ENCODE measurements at places on chromosomes 7 and 10.
A peak's percentile ranks its signal among the peaks of the same experiment; 100 is the strongest.

GRCh38 chr10:43965033-43965917 is 316.6 kb upstream of the ZNF32 start:
- DNase-seq = no peak

DNA sequence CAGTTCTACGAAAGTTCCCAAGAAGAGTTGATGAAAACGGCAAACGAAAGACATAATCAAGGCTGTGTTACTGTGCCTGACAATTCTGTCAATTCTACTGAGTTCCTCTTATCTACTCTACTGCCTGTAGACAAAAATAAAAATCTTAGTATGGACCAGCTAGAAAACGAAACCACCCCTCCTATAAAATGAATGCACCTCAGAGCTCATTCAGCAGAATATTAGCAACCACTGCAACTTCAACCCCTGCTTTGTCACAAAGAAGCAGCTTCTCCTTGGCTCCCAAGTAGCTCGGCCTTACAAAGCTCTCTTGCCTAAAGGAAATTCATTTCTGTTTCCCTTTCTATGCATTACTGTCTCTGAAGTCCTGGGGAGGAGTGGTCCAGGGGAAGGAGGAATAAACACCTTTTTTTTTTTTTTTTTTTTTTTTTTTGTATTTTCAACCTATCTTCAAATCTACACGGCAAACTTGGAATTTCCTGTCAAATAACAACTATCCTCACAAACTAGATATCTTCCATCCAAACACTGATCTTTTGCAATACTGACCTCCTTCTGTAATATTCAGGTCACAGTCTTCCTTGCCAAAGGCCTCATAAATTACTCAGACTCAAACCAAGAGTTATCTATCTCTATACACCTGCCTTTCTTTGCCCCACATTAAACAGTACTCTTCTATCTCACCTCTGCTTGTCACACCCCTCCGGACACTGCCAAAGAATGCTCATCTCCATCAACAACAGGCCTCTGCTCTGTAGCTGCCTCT is 74.3 kb downstream of the GLI3 start:
- DNase-seq = peak; percentile 33

GRCh38 chr7:128255271-128255670 is 14.2 kb downstream of the LEP start:
- DNase-seq = no peak

DNA sequence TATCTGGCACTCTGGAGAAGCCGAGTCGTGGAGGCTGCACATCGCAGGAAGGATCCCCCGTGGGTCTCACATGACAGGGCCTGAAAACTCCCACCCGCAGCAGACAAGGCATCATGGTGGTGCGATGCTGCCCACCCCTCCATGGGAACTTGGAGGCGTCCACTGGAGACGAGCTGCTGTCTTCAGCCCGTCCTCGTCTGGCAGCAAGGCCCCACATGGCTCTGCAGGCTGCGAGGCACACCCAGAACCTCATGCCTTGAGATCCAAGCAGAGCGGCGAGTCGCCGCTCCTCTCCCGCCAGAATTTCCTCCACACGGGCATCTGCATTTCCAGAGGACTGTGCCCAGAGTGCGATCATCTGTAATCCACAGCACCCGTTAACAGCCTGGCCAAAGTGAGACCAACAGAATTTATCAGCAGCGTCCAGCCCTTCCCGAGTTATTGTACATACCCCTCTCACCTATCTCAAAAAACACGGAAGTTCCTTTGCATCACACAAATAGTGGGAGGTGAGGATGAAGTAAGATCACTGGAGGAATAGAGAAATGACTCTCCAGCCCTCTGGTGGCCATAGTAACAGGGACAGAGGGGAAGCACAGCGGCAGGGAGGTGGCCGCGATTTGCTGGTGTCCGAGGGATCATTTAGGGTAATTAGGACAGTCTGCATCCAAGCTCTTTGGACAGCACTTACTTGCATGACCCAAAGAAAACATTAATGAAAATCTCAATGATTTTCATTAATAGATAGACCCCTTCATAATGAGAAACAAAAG is 292.4 kb downstream of the USP6NL start:
- no peak for DNase-seq

DNA sequence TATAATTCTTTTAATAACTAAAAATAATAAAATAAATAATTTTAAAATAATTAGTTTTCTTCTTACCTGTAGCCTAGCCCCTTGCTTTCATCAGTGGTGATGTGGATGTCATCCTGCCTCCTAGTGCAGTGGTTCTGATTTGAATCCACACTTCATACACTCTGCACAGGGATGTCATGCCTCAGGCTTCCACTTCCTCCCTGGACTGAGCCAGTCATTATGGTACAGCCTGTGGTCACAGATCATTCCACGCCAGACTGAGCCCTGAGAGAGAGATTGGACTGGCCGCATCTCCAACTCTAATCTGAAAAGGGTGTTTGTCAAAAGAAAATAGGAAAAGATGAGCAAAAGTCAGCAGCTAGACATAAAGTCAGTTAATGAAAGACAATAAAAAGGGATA is 436.2 kb upstream of the IGFBP3 start:
- DNase-seq = no peak

GRCh38 chr7:2714636-2715035 is 26.6 kb downstream of the AMZ1 start:
- no peak for DNase-seq

DNA sequence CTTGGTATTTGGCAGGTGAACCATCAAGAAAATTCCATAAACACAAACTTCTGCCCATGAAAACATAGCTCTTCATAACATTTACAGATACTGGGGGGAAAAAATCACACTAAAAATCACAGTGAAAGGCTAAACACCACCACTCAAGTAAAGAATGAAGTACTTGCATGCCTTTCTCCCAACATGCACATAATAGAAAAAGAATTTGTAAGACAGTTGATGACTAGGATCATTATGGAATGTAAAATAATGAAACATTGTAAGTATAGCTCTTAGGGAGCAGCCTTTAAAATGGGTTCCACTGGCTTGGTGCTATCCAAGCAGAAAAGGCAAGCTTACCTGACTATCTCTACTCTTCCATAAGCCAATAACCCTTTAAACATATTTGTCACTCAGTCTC is 299.9 kb upstream of the LRRN3 start:
- no peak for DNase-seq

DNA sequence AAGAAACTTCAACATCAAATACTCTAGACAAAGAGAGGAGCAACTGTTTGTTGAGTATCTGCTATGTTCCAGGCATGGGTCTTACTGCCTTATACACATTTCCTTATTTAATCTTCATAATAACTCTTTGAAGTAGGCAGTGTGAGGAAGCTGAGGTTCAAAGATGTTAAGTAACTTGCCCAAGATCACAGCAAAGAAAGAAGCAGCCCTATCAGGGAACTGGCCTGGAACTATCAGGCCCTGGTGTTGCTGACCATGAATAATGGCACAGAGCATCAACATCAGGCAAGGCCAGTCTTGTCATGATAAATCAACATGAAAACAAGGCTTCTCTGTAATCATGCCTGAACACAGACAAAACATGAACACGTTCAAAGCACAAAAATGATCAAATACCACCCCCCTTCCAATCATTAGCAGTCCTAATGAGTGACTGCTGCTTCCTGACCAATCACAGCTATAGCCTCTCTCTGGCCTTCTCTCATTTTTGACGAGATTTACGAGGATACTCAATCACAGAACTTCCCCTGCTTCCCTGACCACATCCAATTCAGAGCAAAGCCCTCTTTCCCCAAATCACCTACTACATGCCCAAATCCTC is 2.3 kb downstream of the GSDME start:
- no peak for DNase-seq

DNA sequence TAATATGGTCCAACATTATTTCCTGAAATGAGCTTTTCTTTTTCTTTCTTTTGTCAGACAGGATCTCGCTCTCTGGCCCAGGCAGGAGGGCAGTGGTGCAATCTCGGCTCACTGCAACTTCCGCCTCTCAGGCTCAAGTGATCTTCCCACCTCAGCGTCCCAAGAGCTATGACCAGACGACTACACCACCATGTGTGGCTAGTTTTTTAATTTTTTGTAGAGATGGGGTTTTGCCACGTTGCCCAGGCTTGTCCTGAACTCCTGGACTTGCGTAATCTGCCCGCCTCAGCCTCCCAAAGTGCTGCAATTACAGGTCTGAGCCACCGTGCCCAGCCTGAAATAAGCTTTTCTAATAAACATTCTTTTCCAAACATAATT is 48.6 kb downstream of the CUL2 start:
- no peak for DNase-seq

GRCh38 chr10:97356318-97356914 is 21.9 kb upstream of the FRAT2 start:
- DNase-seq = no peak

DNA sequence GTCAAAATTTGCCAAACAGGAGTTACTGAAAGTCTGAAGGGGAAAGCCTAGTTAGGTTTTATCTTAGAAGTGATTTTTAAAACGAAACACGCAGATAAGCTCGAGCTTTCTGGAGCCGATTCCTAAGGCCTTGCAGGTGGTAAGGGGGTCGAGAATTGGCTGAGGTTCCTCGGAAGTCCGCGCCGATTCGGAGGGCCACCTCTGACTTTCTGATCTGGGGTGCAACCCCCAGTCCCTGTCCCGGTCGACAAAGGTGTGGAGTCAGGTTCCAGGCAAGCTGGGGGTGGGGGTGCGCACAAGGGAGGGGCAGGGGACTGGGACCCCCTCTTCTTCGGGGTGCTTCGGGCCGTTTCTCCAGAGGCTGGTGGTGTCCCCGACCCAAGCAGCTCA is 701 bp upstream of the CUL1 start:
- DNase-seq = peak; percentile 12

DNA sequence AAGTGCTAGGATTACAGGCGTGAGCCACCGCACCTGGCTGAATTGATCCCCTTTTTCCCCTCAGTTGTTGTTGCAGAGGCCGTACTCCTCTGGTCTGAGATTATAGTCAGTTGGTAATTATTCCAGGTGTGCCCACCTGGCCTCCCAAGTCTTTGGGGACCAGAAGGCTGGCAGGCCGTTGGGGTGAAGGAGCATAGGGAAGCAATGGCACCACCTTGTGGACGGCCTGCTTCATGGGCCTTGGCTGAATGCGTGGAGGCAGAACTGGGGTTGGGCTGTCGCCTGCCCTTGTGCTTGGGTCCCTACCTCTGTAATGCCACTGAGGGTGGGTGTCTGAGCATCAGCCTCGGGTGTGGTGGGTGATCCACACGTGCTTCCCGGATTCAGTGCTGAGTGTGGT is 125.7 kb downstream of the RGS10 start:
- DNase-seq = peak; percentile 58

- peak; percentile 73 for DNase-seq
These were observed 34.8 kb downstream of the CFAP43 start for GRCh38 chr10:104197364-104197763.

- no peak for DNase-seq
These were observed 20.6 kb downstream of the NPY start for GRCh38 chr7:24304494-24305095.

DNA sequence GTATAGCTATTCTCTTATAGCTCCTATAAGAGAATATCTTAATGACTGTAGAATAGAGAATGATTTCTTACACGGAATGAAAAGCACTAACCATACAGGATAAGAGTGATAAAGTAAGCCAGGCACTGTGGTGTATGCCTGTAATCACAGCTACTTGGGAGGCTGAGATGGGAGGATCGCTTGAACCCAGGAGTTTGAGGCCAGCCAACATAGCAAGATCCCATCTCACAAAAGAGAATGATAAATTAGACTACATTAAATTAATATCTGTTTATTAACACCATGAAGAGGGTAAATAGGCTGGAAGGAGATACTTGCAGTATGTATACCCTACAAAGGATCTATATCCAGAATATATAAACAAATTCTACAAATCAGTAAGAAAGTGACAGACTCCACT is 12.2 kb upstream of the OIT3 start:
- no peak for DNase-seq

- DNase-seq = no peak
These were observed 106.4 kb downstream of the EGFR start for GRCh38 chr7:55124989-55125875.

GRCh38 chr10:22631646-22632278 is 82.6 kb downstream of the PIP4K2A start:
- DNase-seq = no peak

DNA sequence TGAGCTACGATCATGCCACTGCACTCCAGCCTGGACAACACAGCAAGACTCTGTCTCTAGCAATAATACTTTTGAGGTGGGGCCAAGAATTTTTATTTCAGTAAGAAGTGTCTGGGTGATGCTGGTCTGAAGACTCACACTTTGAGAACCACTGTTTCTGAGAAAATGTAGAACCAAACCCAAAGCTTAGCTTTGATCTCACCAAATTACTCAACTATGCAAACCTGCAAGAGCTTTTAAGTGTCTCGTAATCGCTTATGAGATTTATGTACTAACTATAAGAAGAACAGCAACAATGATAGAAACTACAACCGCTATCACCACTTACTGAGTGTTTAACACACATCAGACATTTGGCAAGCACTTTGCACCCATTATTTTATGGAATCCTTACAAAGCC is 29.5 kb downstream of the APBB1IP start:
- DNase-seq = no peak

DNA sequence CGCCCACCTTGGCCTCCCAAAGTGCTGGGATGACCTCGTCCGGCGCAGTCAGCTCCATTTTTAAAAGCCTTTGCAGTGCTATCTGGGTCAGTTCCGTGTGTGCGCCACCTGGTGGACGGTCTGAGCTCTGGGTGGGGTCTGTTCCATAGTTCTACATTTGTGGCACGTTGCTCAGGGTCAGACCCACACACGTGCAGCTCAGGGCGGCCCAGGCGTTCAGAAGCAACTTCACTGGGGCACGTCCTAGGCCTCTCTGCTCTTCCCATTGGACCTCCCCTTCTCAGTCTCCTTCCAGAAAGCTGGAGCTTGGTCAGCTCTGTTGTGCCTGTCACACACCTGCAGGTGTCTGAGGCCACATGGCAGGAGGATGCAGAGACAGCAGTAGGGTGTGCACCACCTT is 137.9 kb downstream of the DNAJB6 start:
- peak; percentile 29 for DNase-seq

GRCh38 chr7:105206985-105207384 is 181.7 kb downstream of the SRPK2 start:
- no peak for DNase-seq

DNA sequence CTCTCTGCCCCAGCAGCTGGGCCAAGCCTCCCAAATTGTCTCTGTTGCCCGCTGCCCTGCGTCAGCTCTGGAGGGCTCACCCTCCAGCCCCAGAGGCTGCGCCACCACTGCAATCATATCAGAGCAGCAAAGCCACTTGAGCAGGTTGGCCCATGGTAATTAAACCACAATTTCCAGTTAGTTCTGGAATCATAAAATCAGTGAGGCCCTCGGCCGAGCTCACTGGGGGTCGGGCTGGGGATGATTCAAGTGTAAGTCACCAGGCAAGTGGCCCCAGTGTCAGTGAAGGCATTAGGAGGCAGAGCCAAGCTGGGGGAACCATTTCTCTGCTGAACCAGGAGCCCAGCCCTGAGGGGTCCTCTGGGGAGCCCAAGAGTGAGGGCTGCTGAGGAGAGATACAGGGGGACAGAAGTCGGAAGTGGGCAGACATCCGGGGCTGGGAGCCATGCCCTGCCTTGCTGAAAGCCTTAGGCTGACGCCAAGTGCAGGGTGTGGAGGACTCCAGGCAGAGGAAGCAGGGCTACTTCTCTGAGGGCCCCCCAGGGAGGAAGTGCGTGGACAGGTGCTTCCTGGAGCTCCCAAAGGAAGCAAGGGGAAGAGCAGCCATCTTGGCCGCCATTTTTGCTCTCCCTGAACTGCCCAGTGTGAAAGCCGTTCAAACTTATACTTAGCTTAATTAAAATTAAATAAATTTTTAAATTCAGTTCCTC is 29.5 kb upstream of the SLC29A3 start:
- DNase-seq = no peak
